COR-L47 (cell line): ENCODE measurements at places on chromosomes 11 and 22.

GRCh38 chr22:24506802-24507438, 11.8 kb downstream of the UPB1 start:
- DNase-seq: peak; percentile 35

GRCh38 chr11:20656901-20657300, 12.5 kb upstream of the NELL1 start:
- peak; percentile 22 for DNase-seq

DNA sequence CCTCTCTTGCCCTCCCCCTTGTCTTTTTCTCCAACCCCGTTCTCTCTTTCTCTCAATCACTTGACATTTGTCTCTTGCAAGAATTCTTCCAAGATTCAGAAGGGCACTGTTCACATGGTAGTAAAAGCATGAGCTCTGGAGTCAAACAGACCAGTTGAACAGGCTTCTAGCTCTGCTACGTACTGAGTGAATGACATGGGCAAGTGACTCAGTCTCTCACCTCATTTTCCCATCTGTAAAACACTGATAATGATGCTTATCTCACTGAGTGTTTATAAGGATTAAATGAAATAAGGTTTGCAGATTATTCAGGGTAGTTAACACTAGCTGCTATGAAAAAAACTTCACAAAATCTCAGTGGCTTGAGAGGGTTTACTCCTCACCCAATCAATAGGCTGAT, 5.9 kb upstream of the IL10RA start:
- DNase-seq: no peak

DNA sequence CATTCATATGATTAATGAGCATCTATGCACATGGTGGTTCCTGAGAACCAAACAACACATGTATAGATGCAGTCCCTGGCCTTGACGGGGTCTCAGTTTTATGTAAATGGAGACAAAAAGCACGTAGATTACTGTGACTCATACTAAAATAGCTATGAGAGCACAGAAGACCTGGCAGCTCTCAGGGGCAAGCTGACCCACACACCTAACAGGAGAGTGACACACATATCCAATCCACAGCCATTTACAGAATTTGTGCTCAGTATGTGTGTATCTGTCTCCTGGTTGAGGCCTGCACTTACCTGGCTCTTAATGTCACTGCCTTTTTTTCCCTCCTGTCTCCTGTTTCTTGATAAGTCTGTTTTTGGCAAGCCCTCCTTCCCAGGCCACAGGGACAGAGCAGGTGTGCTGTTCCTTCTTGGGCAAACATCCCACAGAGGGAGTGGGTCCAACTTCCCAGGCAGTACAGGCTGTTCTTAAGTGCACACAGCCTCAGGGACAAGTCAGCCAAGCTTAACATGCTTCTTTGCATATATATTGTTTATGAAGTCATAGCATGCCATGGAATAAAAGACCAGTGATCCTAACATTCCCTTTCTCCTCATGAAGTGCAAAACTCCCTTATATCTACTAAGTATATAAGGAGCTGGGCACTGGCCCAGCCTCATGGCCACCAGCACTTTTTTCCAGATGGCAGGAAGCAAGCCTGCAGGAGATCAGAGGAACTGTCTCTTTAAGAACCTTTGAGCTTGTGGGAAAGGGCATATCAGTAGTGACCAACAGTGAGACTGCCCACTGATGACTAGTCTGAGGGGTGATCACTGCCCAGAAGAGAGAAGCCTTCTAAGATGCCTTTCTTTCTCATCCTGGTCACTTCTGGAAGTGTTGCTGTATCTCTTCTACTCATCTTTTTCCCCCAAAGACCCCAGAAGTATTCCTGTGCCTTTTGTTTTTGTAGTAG, 124.7 kb upstream of the CCDC90B start:
- DNase-seq: no peak

GRCh38 chr22:48368975-48369525, 1458.6 kb downstream of the BRD1 start:
- no peak for DNase-seq

- no peak for DNase-seq
Measured at GRCh38 chr22:37021710-37022482, 2.4 kb downstream of the MPST start.

GRCh38 chr11:62444835-62445234, 26.0 kb downstream of the SCGB1A1 start:
- no peak for DNase-seq
